ENCODE measurements at places on chromosomes 7 and 10.

DNA sequence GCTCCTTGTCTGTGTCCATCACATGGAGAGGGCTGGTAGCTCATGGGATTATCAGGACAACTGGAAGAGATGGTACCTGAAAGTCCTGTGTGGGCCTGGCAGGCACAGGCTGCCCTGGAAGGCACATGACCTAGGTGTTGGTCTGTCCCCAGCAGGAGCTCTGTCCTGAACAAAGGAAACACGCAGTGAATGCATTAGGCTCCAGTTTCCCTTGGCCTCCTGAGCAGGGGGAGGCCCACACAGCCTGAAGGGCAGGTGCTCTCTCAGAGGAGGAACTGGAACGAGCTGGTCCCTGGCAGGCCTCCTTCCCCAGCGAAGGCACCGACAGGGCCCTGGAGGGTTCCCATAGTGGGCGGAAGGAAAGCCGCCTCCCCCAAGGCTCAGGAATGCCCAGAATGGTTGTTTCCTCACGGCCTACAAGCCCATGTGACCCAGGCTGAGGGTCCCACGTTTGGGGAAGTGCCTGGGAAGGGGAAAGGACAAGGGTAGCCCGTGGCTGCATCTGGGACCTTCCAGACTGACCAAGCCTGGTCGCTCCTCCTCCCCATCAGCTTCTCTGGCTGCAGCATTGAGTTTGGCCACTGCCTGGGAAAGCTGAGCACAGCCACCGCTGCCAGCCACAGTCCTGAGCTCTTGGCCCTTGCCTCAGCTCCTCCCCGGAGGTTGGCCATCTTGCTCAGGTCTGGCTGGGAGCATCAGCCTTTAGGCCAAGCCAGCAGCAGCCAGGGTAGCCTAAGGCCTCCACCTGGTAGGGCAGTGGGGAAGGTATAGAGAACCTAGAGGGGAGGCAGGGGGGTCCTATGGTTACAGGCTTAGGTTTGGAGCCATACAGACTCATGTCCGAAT lies 21.8 kb downstream of the CXCL12 start:
- no peak for DNase-seq

- no peak for DNase-seq
Measured at GRCh38 chr10:2210088-2210487, 472.8 kb upstream of the ADARB2 start.

- DNase-seq, result peak; percentile 86
Measured at GRCh38 chr10:103661198-103661950, 167.9 kb downstream of the NEURL1 start.

DNA sequence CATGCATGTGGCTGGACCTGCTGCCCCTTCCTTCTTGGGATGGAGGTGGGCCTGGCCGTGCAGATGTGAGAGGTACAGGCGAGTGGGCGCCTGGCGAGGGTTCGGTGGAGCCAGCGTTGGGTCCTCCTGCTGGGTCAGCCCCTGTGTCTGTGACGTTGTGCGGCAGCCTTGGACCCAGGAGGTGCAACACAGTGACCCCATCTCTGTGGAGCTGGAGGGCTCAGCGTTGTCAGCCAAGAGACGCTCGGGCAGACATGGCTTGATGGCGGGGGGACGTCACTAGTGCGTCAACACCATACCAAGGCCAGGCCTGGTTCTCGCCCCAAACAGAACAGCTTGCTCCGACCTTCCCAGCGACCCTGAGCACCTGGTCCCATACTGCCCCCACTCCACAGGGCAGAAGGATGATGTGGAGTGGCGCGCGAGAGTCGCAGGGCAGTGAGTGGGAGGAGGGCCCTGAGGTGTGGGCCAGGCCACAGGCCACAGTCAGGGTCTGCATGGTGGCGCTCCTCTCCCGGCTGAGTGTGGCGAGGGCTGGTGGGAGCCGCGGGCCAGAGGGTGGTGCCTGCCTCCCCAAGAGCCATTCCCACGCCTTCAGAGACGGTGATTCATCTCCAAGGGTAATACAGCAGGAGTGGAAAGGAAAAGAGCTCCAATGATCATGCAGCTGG lies 184.4 kb downstream of the DNAJB6 start:
- no peak for DNase-seq

DNA sequence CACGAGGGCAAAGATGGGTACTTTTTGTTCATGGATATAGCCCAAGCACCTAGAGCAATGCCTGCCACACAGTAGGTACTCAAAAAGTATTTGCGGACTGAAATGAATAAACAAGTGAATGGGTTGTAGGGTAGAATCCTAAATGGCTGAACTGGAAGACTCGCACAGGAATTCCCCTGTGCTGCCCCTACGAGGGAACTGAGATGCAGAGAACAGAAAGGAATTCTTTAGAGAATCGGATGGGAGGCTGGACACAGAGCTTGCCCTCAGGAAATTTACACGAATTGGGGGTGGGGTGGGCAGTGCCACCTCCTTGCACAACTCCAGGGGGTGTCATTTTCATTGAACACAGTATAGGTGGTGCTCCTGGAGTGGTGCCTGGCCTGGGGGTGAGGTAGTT lies 35.2 kb upstream of the SRGN start:
- no peak for DNase-seq

GRCh38 chr10:35611750-35612149 lies 6.6 kb downstream of the GJD4 start:
- DNase-seq, result no peak

- peak; percentile 32 for DNase-seq
Measured at GRCh38 chr7:42262964-42263363, 26.0 kb upstream of the GLI3 start.

DNA sequence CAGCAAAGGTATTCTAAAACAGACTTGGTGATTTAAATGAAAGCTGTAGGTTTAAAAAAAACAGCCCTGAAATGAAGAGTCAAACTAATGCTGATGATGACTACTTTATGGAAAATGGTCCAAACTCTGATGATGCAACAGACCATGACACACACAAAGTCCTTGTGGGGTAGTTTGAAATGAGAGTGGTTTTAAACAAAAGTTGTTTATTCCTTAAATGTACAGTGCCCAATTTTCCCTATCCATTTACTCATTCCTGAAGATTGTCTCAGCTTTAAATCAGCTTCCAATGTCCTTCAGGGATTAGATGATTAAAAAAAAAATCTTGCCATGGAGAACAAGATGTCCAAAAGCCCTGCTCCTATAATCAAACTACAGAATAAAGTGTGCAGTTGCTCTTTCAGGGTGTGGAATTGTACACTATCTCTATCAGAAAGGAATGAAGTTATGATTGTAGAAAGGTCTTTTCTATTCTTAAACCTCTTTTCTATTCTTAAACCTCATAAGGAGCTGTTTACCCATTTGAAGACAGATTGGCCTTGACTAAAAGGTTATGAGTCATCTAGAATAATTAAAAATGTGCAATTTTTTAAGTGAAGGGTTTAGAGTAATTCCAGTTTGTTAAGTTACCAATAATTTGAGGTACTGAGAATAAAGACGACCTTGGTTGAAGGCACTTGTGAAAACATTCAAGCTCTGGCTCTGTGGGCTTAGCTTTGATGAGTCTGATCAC lies 70.2 kb upstream of the ITGA8 start:
- DNase-seq, result peak; percentile 82

DNA sequence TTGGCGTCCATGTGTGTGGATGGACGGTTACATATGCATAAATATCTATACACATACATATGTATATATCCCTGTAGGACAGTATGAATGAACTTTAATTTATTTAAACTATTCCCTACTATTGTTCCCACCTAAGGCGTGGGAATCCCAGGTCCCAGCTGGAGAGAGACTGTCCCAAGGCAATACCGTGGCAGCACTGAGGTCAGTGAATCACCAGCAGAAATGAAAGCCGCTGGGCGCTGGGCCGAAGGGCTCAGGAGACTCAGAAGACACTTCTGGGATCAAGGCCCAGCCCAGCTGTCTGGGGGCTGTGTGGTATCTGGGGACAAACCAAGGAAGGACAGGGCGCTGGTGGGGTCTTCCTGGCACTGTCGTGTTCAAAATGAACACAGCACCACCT lies 49.6 kb upstream of the MYL10 start:
- DNase-seq, result peak; percentile 74

DNA sequence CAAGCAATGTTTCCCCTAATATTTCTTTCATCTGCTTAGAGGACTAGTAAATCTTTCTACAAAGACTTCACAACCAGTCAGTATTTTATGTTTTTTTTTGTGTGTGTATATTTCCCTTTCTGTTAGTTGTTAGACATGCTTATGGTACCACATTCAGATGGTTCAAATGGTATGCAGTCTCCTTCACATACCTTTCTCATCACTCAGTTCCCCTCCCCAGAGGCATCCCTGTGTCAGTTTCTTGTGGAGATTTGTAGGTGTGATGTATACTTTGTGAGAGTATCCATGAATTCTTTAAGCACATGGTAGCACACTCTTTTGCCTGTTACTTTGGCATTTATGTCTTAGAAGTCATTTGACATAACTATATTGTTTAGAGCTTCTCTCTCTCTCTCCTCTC lies 4.4 kb downstream of the ZNF485 start:
- peak; percentile 79 for DNase-seq

GRCh38 chr7:45680776-45681175 lies 106.6 kb downstream of the ADCY1 start:
- DNase-seq, result no peak

DNA sequence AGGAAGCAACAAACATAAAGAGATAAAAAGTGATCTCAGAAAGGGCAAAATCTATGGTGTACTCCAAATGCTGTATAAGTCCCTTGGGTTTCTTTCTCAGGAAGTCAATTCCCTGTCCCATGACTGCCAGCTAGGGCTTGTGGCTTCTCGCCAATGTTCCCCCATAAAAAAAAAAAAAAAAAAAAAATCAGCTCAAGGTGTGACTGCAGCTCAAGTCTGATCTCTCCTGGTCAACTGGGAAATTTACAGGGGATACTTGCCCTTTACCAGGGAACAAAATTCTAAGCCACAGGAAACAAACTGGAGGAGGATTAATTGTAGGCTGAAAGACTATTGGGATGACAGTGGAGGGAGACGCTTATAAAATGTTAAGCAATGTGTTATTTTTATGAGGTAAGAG lies 76.0 kb downstream of the PCGF5 start:
- peak; percentile 50 for DNase-seq

DNA sequence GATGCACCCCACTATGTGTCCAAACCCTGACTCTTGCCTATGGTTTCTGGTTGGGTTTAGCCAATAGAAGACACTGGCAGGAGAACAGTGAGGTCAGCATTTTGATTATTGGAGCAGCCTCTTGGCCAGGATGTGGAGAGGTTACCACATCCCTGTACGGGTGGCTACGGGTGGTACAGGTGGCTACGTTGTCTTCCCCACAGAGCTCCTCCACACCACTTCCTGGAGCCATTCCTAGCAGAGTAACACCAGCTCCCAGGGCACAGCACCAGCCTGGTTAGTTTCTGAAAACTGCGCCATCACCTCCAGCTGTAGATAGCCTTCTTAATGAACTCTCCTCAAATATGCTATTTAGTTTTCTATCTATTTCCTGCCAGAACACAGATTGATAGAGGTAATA lies 445.2 kb downstream of the INHBA start:
- DNase-seq, result no peak
